ENCODE measurements at places on chromosomes 2 and 18.
A peak's percentile ranks its signal among the peaks of the same experiment; 100 is the strongest.

- DNase-seq: no peak
These were observed 941 bp downstream of the ZAP70 start for GRCh38 chr2:97714084-97714949.

DNA sequence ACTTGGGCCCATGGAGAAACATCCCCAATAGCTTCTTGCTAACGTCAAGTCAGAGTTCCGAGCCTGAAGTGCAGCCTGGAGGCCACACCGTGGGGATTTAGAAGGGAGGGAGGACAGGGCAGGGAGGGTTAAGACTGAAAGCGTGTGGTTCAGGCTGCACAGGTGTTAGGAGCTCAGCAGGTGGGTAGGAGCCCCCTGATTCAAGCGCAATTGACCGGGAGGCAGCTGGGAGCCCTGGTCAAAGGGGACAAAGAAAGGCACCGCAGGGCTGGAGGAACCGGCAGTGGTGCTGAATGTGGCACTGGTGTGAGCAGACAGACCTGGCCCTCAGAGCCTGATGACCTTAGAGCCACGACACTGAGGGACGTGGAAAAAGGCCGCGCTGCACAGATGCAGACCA, 149.6 kb downstream of the TMEM18 start:
- no peak for DNase-seq

- no peak for DNase-seq
These were observed 105.8 kb downstream of the ARHGAP28 start for GRCh38 chr18:6835345-6835744.

DNA sequence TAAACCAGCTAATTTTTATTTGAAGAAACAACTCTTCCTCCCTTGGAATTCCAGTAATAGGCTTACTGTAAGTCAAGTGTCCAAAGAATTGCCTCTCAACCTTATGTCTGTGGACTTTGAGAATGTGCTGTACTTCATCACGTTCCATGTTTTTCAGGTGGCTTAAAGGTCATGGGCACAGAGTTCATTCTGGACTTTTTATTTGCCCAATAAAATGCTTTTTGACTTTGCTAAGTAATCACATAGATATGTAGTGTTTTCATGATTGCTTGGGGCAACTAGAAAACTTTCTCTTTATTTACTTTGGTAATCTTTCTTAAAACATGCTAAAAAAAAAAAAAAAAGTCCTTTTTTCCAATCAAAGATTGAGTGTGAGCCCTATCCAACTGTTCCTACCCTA, 10.4 kb upstream of the DNAH7 start:
- DNase-seq: no peak

GRCh38 chr2:57453945-57454344, 592.7 kb upstream of the VRK2 start:
- DNase-seq: no peak

DNA sequence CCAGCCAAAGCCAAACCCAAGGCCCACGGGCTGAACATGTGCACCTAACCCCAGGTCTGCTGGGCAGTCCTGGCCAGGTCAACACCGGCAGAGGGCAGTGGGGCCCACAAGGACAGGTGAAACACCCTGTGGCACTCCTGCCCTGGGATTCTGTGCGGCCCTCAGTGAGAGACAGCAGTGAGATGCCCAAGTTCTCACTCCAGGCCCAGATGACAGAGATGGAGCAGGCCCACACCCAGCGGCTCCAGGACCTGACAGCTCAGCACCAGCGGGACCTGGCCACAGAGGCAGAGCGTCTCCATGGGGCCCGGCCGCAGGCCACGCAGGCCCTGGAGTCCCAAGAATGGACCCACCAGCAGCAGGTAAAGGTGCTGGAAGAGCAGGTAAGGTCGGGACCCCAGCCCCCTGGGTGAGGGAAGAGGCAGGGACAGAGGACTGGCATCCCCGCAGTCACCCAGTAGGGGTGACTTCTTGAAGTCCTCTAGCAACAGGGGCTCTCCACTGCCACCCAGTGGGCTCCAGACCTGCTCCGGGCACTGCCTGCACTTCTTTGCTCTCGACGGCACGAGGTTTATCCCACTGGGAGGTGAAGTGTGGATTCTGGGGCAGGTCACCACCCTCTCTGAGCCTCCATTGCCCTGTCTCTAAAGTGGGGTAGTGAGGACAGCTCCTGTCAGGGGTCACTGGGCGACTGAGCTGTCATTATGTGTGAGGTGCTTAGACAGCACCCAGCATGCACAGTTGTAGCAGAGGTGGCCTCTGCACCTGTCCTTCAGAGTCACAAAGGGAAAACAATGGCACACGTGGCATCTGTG, 8.8 kb upstream of the SNED1 start:
- DNase-seq: no peak

DNA sequence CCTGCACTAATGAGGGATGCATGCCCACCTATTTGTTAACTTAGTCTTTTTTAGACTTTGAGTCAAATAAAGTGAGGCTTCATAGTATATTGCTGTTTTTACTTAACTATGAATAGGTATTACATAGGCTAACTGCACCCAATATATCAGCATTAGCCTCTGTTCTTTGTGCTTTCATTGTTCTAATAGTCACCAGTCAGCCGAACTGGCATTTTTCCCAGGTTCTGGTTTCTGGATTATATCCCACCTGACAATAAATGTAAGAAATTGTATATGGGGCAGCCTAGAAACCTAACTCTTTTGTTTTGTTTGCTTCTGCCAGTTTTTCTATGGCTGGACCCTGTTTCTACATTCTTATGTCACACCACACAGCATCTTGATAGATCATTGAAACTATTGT, 1672.4 kb upstream of the LRRTM1 start:
- no peak for DNase-seq

GRCh38 chr18:63869851-63870250, 17.7 kb upstream of the SERPINB2 start:
- DNase-seq: peak; percentile 65

DNA sequence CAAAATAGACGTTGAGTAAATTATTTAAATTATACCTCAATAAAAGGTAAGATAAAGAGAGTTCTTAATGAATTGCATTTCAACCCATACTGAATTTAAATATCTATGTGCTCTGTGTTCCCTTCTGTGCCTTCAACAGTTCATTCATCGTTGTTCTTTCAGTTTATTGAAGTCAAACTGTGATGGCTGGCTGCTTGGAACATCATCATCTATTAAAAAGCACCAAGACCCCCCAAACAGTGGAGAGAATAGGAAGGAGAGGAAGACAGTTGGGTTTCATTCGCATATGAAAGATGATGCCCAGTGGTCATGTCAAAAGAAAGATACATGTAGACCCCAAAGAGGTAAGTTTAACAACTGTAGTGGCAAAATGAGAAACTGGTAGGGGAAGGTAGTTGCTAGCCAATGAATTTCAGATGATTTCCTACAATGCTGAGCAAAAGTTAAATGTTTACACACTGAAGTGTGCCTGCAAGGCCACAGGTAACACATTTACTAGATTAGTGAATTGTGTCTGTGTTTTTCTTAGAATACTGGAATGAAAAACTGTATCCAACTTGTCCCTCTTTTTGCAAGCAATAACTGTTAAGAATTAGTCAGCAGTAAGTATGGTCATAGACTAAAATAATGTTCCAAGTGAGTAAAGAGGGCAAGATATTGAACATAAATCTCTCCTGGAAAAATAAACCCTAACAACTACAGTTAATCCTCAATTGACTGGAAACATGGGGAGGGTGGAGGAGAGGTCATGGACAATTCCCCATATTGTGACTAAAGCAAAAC, 331.3 kb downstream of the KIAA1328 start:
- DNase-seq: no peak

DNA sequence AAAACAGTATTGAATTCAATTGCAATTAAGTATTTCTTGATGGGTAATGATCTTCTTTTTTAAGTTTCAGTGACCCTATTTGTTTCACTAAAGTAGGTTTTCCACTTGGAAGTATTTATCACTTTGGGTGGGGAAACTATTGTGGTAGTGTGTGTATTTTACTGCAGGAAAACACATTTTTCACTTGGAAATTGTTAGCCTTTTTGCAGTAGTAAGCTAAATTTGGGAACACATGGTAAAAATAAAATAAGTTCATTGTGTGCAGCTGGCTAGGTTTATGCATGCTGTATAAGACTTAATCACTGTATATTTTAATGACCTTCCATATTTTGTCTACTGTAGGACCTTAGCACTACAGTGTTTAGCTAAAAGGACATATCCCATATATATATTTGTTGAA, 28.5 kb upstream of the RTTN start:
- DNase-seq: no peak

- DNase-seq: no peak
These were observed 92.5 kb downstream of the EML4 start for GRCh38 chr2:42261518-42262195.

GRCh38 chr2:171754254-171754939, 67.1 kb downstream of the DYNC1I2 start:
- DNase-seq: no peak
